Stimulated activated CD4-positive, alpha-beta T cell treated with anti-CD3 and anti-CD28 coated beads, TNF-alpha, amount 100 ng/mL, for 4 hours (primary cell): ENCODE measurements at places on chromosomes 12 and 14.

- no peak for DNase-seq
Observed at GRCh38 chr12:53255996-53256395, 12.1 kb upstream of the ESPL1 start.

- no peak for DNase-seq
Observed at GRCh38 chr14:105856676-105857219, 330.4 kb downstream of the TMEM121 start.

DNA sequence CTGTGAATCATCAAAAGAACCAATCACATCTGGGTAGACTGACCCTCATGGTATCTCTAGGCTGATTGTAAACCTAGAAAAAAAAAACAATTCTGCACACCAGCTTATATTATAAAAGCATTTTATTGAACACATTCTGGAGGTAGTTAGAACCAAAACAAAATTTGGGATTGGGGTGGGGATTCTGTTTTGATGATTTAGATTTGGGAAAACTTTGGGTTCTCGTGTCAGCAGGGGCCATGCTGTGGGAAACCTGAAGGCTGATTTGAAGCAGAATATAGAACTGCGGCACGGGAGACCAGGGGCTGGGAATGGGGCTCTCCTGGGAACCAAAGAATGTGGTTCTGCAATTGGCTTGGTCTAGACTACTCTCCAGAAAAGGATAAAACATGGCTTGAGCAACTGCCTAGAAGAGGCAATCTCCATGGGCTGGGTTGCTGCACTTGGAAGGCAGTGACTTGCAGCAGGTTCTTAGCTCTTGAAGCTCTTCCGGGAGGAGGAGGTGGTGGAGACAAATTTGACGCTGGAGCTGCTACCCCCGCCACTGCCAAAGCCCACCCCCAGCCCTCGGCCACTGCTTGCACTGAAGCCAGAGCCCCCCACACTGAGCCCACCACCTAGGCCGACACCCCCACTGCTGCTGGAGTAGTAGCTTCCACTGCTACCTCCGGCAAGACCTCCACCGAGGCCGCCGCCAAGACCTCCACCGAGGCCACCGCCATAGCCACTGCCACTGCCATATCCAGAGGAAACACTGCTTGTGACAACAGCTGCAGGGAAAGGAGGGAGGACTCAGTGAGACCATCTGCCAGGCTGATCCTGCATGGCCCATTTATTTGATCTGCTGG is 5.5 kb downstream of the KRT5 start:
- no peak for DNase-seq

- no peak for DNase-seq
Observed at GRCh38 chr12:40209886-40210285, 14.9 kb upstream of the LRRK2 start.

DNA sequence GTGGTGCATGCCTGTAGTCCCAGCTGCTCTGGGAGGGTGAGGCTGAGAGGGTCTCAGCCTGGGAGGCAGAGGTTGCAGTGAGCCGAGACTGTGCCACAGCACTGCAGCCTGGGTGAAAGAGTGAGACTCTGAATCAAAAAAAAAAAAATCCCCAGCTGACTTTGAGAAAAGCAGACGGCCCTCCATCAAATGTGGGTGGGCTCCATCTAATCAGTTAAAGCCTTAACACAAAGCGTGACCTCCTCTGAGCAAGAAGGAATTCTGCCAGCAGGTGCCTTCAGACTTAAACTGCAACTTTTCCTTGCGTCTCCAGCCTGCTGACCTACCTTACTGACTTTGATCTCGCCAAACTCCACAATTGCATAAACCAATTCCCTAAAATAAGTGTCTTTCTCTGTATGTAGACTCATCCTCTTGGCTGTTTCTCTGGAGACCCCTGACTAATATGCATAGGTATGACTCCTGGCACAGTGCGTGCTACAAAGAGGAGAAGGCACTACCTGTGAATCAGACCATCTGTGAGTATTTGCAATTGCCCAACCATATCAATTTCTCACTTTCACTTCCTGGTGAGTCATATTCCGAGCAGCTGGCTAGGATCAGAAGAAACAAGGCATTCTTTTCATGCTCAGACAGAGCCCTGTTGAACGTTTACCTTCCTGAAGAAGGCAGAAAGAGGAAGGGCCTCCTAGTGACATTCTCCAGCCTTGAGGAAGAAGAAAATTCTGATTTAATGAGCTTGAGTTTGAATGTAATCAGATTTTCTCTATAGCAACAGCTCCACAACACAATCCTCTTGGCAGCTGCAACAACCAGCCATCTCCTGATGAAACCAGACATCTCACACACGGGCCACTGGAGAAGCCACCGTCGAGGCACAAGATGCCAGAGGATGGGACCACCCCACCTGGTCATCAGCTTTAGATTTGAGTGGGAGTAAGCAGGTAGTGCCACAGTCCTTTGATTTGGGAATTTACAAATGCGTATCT is 54.3 kb downstream of the CLMN start:
- no peak for DNase-seq

DNA sequence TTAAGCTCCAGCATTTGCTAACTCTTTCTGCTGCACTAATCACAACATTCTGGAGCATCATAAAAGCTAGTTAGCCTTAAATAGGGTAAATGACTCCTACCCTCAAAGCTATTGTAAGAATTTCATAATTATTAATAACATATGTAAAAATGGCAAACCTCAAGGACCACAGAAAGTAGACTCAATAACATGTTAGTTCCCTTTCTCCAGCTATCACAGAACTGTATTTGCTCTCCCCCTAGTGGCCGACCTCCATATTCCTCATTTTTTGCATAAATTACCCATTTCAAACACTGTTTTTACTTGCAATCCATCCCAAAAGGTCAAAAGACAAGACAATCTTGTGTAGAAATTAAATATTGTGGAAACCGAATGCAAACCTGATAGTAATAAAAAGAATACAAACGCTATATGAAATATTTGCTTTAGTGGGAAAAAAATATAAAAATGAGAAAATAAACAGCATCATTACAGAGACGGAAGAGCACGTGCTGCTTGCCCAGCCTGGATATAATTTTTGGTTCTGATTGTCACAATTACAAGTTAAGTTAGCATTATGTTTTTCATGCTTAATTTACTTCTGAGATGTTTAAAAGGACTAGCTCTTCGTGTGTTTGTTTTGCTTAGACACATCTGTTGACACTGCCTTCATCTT is 97.9 kb downstream of the RERGL start:
- no peak for DNase-seq

DNA sequence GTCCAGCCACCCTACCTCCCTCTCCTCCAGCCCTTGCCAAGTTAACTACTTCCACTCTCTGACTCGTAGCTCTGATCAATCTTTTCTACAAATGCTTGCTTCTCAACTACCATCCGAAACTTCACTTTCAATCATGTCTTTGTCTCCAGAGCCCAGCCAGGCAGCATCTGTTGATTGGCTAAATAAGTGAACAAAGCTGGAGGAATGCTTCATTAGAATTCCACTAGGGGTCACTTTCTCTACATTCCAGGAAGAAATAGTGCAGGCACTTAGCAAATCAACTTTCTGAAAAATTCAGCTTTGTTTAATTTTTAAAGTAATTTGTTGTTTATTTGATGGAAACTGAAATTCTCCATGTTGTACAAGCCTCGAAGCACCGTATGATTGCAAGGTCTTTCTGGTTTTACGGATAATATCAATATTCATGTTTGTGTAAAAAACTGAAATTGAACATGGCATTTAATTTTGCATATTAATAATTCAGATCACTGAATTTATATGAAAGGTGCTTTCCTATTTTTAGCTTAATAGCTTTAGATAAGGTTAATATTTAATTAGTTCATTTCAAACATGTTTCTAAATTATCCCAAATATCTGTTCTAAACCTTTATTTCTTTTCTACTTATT is 32.4 kb upstream of the HELB start:
- DNase-seq = no peak

DNA sequence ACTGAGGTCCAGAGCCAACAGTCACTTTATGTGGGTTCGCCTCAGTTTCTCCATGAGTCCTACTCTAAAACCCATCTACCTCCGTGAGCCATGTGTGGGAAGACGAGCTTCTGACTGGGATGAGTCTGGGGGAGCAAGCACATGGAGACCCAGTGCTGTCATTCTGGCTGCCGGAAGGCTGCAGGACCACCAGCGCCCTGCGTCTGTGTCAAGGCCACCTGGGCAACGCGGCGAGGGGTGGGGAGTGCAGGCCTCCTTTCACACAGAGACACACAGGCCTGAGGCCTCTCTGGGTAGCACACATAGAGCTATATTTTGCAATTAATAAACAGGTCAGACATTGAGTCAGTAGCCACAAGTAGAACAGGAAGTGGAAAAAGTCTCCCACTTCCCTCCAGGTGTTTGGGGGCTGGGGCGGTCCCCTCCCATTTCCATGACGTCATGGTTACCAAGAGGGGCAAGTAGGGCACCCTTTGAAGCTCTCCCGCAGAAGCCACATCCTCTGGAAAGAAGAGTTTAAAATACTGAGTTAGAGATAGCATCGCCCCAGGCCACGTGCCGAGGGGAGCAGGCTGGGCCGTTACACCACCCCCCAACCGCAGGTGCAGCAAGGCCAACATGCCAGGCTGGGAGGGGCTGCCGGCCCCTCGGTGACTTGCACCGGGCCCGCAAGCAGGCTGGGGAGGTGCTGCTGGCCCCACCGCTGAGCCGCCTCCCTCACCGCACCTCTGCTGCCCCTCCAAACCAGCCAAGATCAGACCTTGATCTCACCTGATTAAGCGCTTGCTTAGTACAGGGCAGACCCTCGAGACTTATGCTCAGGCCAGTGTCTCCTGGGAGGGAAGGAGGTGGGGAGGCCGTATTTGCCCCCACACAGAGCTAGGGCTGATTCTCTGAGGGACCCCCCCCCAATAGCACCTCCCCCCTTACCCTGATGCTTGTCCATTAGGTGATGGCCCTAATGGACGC is 32.7 kb downstream of the DAD1 start:
- DNase-seq = peak; percentile 92

- DNase-seq = no peak
Observed at GRCh38 chr14:95413289-95414215, 93.8 kb upstream of the CLMN start.

GRCh38 chr12:92107094-92107493 is 38.6 kb downstream of the BTG1 start:
- DNase-seq = no peak

GRCh38 chr14:36208690-36209278 is 32.3 kb upstream of the PTCSC3 start:
- no peak for DNase-seq

DNA sequence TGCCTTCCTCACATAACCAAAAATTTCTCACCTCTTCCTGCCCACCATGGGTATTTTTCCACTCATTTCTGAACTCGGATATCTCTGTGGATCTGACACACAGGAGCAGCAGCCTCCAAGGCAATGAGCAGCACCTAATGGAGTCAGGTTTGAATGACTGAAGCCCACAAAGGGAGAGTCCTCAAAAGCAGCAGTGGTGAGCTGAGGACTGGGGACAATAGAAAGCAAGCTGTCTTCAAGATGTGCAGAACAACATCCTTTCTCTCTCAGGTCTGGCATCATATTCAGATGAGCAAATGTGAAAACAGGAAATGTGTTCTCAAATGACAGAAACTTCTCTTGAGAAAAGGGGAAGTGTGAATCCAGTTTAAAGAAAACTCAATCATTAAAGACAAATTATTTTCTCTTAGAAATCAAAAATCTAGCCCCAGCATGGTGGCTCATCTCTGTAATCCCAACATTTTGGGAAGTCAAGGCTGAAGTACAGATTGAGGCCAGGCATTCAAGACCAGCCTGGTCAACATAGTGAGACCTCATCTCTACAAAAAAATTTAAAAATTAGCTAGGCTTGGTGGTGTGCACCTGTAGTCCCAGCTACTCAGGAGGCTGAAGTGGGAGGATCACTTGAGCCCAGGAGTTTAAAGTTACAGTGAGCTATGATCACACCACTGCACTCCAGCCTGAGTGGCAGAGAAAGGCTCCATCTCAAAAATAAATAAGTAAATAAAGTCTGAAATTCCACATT is 54.2 kb downstream of the C12orf42 start:
- DNase-seq = no peak

DNA sequence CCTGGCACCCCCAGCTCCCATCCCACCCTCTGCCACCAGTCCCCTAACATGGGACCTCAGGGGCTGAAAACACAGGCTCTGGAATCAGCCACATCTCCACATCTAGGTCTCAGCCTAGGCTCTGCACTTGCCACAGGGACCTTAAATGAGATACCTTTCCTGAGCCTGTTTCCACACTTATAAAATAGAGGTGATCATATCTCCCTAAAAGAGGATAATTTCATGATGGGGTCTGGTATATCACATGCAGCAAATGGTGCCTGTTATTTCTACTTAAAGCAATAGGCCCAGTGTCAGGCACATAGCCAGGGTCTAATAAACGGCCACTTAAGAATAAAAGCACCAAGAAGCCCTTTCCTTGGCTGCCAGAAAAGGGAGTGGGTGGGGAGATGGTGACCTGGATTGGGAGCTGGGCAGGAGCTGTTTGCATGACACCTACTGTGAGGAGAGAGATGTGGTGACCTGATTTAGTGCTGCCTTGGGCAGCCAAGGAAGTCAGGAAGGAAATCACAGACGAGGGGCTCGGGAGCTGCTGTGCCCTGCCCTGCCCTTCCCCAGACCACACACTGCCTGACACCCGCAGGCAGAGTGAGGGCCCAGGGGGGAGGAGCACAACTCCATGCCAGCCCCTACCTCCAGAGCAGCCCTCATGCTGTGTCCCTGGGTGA is 71.2 kb downstream of the IRF2BPL start:
- DNase-seq = no peak

- no peak for DNase-seq
Observed at GRCh38 chr12:92488735-92489134, 214.1 kb upstream of the PLEKHG7 start.

DNA sequence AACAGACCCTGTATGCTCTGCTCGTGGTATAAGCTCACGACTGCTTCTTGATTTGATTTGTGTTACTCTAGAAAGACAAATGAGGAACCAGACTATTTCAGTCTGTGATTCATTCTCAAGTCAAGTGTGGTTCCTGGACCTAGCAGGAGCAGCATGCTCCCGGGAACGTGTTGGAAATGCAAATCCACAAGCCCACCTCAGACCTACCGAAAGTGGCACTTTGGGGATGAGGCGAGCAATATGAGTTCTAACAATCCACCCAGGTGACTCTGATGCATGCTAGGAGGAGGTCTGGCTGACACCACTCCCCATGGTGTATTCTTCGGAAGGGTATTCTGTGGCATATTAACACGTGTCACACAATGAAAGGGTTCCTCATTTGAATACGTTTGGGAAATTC is 59.5 kb upstream of the TMX1 start:
- DNase-seq = no peak

- DNase-seq = no peak
Observed at GRCh38 chr12:11014234-11014633, 8.2 kb downstream of the TAS2R19 start.
